ENCODE measurements at places on chromosomes 4 and X. TPM values are rescaled to one million over a fixed set of nuclear protein-coding genes. Genes with fewer than 3 reads are reported as not detected.
A peak's percentile ranks its signal among the peaks of the same experiment; 100 is the strongest.

TCEAL6 gene
- not detected for total RNA-seq

SSX4 gene
- total RNA-seq: 0.27 TPM

COX7B2 gene
- not detected for total RNA-seq

RNF212 gene
- total RNA-seq: not detected

PITX2 gene
- 7.1 TPM for total RNA-seq

UGT8 gene
- 0.07 TPM for total RNA-seq

PLXNB3 gene
- total RNA-seq: 4.5 TPM

FAM9B gene
- 0.05 TPM for total RNA-seq

MAGEA12 gene
- 142 TPM for total RNA-seq

RHOXF2 gene
- not detected for total RNA-seq

GAGE12J gene
- not detected for total RNA-seq

PNMA6F gene
- total RNA-seq: not detected

HDX gene
- 3.8 TPM for total RNA-seq

GRCh38 chr4:172998527-172999469, 169.8 kb upstream of the GALNT7 start:
- peak; percentile 86 for DNase-seq

DNA sequence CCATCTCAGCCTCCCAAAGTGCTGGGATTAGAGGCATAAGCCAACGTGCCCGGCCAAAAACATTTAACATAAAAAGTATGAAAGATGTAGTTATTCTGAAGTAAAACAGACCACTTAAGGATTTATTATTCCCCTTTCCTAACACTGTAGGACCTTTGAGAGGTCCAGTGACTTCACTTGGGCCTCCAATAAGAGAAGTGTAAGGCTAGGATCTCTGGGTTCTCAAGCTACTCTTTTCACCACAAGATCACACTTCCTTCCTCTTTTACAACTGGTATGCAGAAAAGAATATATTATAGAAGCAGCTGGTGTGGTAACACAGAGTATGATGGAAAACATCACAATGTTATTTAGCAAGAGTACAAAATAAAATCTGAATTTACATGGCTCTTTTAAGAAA, 30.2 kb upstream of the CCNG2 start:
- DNase-seq: no peak

DNA sequence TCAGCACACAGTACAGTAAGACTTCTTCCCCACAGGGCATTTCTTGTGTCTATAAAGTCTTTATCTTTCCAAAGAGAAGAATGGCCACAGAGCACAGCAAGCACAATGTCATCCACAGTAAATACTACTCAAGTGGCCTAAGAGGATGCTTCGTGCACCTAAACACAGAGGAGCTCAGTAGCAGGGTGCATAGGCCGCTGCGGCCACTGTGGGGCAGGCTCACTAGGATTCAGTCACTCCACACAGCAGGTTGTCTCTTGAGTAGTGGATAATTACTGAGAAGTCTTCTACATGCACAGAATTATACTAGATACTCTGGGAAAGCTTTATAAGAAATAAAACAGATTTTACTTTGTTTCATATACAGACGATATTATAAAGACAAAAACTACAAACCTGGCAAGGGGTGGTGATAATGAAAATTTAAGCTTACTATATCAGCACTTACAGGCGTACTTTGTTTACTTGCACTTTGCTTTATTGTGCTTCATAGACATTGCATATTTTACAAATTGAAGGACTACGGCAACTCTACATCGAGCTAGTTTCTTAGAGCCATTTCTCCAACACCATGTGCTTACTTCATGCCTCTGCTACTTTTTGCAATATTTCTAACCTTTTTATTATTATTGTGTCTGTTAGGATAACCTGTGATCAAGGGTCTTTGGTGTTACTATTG, 78.5 kb downstream of the PRDM5 start:
- no peak for DNase-seq

DNA sequence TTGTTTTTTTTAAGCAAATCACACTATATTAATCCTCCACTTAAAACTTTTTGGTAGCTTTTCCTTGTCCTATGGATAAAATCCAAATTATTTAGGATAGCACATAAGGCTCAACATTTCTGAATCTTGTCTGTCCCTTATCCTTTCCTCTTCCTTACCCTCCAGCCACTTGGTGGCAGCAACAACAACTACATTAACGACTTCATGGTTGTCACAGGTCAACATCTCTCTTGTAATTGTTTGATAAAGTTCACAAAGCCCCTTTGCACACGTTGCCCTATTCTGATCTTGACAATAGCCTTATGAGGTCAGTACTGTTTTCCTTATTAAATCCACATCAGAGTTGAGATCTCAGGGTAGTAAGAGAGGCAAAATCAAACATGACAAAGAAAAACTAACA, 269.0 kb upstream of the PABPC4L start:
- DNase-seq: peak; percentile 13

DNA sequence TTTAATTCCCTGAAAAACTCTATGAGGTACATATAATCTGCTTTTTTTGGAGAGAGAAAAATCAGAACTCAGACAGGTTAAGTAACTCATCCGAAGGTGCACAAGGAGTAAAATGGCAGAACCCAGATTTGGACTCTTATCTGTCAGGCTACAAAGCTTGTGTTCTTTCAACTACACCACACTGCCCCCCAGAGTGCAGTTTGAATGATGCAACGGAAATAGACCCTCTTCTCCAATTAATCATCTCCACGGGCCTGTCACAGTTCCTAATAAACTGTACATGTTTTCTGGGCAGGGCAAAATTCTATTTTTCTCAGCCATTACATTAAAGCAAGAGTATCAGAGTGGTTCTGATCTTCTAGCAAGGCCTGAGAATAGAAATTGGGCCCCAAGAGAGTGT, 35.3 kb upstream of the DCX start:
- peak; percentile 2 for DNase-seq

DNA sequence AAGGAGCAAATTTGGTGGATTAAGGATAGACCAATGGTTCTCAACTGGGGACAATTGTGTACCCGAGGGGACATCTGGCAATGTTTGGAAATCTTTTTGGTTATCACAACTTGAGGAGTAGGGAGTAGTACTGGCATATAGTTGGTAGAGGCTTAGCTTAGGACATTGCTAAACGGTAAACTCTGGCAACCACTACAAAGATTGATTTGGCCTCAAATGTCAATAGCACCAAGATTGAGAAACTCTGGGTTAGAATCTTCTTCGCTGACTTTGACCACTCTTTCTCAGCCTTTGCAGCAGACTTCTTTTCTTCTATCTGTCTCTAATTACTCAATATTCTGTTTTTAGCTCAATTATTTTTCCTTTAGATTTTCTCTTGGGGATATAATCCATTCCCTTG, 1.5 kb upstream of the NBDY start:
- DNase-seq: no peak

- DNase-seq: no peak
Measured at GRCh38 chrX:68994135-68994890, 165.5 kb downstream of the EFNB1 start.

- DNase-seq: no peak
Measured at GRCh38 chrX:145687146-145687545, 130.5 kb upstream of the SLITRK2 start.

DNA sequence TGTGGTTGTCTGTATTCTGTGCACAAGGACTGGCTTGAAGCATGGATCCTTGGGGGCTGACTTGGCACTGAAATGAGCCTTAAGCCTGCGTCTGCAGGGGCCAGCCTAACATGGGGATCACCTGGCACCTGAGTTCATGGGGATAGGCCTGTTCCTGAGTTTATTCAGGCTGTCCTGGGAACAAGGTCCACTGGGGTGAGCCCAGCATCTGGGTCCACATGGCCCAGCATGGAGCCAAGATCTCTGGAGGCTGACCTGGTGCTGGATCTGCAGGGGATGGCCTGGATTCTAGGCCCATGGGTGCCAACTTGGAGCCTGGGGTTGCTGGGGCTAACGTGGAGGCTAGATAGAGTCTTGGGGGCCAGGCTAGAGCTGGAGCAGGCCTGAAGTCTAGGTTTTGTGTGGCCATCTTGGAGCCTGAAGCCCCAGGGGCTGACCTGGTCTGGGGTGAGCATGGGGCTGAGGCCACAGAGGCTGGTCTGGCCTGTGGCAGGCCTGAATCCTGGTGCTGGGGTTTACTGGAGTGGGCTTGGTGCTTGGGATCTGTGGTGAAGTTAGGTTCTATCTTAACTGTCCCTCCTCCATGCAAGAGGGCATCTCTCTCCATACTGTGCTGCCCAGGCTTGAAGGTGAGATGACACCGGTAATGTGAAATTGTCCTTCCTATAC, 652 bp upstream of the KLKB1 start:
- no peak for DNase-seq

DNA sequence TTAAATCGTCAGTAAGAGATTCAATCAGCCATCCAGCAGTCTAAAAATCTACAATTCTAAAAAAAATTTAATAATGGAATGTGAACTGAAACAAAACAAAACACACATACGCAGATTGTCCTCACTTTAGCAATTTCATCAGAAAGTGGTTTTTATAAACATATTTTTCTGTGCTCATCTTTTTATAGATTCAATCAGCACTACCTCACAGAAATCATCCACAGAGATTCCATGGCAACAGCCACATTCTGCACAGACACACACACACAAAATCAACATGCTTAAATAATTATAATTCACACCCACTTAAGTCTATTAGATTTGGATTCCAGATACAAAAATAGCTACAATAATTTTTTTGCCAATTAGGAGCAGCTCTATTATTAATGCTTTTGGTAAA, 149.0 kb upstream of the KCNIP4 start:
- no peak for DNase-seq

GRCh38 chr4:34422472-34423175, 1821.7 kb downstream of the ARAP2 start:
- peak; percentile 3 for DNase-seq

- DNase-seq: no peak
Measured at GRCh38 chr4:78528327-78528726, 23.2 kb upstream of the ANXA3 start.

- no peak for DNase-seq
Measured at GRCh38 chrX:49993661-49994060, 71.3 kb downstream of the CLCN5 start.

DNA sequence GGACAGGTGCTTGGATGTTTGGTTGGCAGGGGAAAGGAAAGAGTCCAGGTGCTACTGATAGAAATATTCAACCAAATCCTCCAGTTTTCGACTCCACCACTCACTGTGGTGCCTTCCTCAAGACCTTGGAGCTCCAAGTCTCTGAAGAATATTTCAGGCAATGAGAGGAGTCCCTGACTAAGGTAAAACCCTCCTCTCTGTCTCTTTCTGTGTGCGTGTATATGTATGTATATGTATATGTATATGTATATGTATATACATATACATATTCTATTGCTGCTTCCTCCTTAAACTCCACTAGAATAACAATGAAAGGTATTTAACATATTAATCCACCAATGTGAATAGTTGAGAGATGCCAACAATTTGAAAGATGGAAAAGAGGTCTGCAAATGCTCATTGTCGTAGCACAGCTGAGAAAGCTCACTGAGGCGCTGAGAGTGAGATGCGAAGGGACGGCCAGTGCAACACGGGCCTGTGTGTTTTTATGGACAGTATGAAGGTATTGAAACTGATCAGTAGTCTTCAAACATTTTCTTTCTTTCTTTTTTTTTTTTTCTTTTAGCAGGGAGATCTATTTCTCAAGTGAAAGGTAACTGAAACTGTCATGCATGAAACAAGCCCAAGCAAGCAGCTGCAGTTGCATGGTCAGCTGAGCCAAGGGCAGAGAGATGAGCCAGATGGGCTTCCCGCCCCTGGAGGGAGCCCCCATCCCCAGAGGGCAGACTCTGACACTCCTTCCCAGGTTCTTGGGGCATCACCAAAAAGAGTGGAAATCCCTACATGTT, 41.1 kb upstream of the HS3ST1 start:
- DNase-seq: no peak

DNA sequence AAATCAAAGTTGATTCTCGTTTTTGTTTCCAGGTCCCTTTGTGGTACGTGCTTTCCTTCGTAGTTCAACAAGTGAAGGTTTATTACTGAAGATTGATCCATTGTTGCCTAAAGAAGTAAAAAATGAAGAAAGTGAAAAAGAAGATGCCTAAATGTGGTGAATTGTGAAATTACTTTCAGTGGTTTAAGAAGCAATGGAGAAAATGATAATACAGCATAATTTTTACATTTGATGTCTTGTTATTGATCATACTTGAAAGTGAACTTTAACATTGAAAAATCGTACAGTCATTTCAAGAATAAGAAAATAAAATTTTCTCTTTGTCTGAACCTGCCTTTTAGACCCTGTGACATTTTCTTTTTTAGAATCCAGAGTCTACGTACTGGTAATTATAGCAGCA, 89.8 kb downstream of the MRPL1 start:
- DNase-seq: no peak

- no peak for DNase-seq
Measured at GRCh38 chr4:107600983-107601382, 119.1 kb downstream of the PAPSS1 start.

DNA sequence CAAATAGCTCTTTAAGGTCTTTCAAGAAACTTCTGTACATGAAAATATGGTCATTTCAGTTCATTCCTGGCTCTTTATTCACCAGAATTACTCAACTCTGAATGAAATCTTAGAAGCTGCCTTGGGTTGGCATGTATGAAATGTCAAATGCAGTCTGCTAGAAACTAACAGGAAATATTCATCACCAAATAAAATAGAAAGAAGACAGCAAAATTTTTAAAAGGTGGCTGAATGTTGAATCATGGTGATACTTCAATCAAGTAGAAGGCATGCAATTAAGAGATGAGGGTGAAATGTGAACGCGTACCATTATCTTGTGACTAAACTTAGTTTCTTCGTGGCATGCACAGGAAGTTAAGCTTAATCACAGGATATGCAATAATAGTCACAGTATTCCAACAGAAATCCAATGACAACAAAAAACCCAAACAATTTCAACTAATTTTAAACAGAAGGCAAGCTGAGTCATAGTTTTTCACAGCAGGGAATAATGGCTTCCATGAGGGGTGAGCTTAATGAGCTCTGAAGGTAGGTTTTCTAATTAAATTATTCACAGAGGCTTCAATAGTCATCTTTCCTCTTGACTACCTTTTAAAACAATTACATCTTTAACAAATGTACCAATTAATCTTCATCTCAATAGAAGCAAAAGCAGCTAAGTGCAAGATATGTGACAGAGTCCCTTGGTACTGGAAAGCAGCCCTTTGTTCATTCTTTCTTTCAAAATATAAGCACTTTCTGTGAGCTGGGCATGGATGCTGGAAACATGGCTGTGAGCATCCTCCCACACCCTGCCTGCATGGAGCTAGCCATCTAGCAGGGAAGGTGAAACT, 44.5 kb downstream of the SCFD2 start:
- DNase-seq: peak; percentile 94

GRCh38 chrX:111244235-111244750, 26.0 kb downstream of the CAPN6 start:
- no peak for DNase-seq

- DNase-seq: no peak
Measured at GRCh38 chr4:932713-933070, 432 bp downstream of the TMEM175 start.

Measured in HT1080 (cell line).